T-helper 22 cell (primary cell): ENCODE measurements at places on chromosomes 7 and 10.

GRCh38 chr10:123837756-123838155, 53.9 kb downstream of the CPXM2 start:
- DNase-seq: no peak

- no peak for DNase-seq
Observed at GRCh38 chr10:15121707-15122106, 24.6 kb downstream of the RPP38 start.

DNA sequence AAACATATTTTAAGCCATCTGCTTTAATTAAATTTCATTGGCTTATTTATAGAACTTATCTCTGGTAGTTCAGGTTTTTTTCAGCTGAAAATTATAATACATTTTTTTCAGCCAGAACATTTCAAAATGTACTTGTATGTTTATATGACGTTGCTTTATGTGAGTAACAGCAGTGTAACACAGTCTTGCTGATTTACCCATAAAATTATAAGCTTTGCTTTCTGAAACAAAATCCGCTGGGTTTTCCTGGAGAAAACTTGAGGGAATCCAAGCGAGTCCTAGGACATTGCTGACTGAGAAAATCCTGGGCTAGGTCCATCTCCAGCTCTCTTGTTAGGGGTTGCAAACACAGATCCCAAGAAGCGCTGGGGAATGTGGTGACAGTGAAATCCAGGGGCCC, 112.2 kb upstream of the GATA3 start:
- DNase-seq: no peak

- no peak for DNase-seq
Observed at GRCh38 chr7:116692401-116693308, 20.7 kb downstream of the MET start.

DNA sequence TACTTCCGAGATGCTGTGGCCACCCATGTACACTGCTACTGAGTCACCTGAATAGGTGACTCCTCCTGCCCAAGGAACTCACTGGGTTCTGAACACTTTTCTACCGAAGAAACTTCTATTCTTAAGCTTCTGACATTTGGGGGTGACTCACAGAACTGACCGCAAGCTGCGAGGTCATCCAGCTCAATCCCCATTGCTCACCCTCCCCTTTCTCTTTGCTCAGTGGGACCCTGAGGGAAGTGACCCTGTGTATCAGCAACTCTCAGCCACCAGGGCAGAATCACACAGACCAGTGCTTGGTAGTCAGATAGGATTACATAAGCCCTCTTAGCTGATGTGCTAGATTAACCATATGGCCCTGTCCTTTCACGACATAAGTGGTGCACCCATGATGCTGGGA, 46.3 kb downstream of the INSYN2A start:
- DNase-seq: no peak

GRCh38 chr7:82676777-82677463, 233.3 kb upstream of the CACNA2D1 start:
- DNase-seq: no peak

DNA sequence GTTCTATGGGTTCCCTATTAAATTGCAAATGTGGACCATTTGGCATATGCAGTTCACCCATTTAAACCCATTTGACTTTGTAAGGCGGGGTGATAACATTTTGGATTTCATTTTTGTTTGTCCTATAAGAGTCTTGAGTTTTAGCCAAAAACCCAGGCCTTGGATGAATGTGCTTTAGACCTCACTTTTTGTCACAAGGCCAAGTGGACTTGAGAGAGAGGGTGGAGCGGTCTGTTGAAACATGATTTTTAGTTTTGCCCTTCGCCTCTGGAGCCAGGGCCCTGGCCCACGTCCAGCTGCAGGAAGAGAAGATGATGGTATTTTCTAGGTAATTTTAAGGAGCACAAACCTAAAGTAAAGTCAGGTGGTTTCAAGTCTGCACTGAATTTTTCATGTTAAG, 260.1 kb downstream of the SLC25A13 start:
- DNase-seq: no peak

- DNase-seq: no peak
Observed at GRCh38 chr7:34165927-34166550, 260.7 kb downstream of the BMPER start.

DNA sequence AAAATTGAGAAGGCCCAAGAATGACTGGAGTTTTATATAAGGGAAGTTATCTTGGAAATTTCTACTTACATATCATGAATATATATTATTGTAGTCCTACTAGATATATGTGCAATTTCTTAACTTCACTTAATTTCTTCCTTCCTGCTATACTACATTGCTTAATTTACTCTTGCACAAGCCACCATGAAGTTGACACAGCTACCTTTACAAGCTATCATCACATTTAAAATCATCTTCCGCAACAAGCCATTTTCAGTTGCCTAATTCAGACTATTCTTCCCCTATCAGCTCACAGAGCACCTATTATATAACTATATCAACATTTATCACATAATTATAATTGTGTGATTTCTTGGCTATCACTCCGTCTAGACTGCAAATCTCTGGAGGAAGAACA, 418.4 kb downstream of the PARD3 start:
- no peak for DNase-seq

DNA sequence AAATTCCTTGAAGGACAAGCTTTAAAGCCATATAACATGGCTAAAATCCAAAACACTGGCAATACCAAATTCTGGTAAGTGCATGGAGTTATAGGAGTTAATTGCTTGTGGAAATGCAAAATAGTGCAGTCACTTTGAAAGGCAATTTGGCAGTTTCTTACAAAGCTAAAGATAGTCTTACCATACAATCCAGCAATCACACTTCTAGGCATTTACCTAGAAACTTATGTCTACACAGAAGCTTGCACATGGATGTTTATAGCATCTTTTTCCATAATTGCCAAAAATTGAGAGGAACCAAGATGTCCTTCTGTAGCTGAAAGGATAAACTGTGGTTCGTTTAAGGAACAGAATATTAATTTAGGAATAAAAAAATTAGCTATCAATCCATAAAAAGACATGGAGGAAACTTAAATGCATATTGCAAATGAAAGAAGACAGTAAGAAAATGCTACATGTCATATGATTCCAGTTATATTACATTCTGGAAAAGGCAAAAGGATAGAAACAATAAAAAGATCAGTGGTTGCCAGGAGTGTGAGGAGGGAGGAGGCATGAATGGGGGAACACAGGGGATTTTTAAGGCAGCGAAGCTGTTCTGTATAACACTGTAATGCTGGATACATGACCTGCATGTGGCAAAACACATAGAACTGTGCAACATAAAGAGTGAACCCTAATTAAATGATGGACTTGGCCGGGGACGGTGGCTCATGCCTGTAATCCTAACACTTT, 51.9 kb downstream of the GNAT3 start:
- no peak for DNase-seq

GRCh38 chr10:23994459-23995046, 214.4 kb upstream of the KIAA1217 start:
- no peak for DNase-seq
